Activated T-cell treated with anti-CD3 and anti-CD28 coated beads, Interleukin-2, amount 50 U/mL, for 4 hours (primary cell): ENCODE measurements at places on chromosomes 2 and 18.

DNA sequence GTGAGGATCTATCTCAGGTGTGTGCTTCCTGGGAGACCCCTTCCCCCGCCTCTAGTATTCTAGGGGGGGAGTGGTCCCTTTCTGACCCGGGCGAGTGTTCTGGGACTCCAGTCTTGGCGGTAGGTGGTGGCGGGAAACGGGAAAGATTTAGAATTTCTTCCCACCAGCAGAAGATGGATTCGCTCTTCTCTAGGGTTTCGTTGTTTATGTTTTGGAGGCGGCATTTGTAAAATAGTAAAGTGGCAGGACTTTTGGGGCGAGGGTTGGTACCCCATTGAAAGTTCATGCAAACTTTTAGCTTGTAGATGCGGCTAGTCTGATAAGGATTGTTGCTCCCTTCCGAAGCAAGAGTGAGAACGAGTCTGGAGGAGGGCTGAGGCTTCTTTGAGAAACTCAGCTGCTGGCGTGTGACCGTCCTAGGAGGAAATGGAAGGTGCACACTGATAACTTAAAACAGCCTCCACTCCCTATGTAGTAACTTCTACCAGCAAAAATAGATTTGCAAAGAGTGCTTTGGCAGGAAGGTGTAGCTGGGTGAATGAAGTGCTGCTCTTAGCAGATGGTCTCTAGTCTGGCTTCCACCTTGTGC lies 412 bp downstream of the GPD2 start:
- DNase-seq = no peak

GRCh38 chr2:33617989-33618388 lies 18.9 kb upstream of the FAM98A start:
- no peak for DNase-seq

- no peak for DNase-seq
These were observed 2.1 kb downstream of the PPP3R1 start for GRCh38 chr2:68250196-68250595.

- no peak for DNase-seq
These were observed 1.8 kb downstream of the ATP9B start for GRCh38 chr18:79071037-79071436.

GRCh38 chr2:35962585-35963146 lies 392.9 kb upstream of the CRIM1 start:
- DNase-seq = no peak

DNA sequence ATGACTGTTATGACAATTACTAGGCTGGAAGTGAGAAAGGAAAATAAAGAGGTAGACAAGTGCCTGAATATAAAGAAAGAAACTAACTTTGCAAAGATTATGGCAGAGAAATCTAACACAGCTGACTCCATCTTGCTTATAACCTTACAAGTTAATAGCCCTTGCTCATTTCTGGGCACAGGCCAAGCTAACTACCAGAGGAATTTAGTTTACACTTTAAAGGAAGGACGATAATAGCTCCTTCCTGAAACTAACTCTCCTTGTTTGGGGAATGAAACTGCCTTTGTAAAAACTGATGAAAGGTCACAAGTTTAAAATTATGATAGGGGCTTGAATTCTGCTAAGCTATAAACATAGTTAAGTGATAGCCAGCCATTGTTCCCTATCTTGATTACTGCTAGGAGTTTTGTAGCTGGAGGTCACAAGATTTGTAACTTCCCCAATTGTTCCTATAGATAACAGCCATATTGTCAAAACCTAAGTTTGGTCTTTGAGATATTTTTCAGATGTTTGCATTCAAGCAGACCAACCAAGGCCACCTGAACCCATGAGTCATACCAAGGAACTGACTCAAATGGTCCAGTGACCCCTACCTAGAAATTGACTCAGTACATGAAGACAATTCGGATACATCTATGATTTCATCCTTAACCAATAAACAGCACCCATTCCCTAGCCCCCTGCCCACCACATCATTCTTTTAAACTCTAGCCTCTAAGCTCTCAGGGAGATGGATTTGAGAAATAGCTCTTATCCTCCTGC lies 209.2 kb upstream of the LRATD1 start:
- no peak for DNase-seq

GRCh38 chr2:182522972-182523473 lies 96.2 kb upstream of the PDE1A start:
- DNase-seq = no peak
